CMK (cell line): ENCODE measurements at places on chromosomes 4 and X.

GRCh38 chrX:23797371-23798128, 14.6 kb downstream of the SAT1 start:
- DNase-seq: no peak

GRCh38 chrX:31147175-31147574, 75.3 kb upstream of the FTHL17 start:
- DNase-seq: no peak

GRCh38 chr4:122652379-122652778, 31.5 kb upstream of the IL21 start:
- peak; percentile 45 for DNase-seq

- no peak for DNase-seq
Observed at GRCh38 chr4:184641022-184641421, 8.2 kb downstream of the CASP3 start.

- no peak for DNase-seq
Observed at GRCh38 chr4:10506077-10506476, 48.9 kb upstream of the ZNF518B start.

DNA sequence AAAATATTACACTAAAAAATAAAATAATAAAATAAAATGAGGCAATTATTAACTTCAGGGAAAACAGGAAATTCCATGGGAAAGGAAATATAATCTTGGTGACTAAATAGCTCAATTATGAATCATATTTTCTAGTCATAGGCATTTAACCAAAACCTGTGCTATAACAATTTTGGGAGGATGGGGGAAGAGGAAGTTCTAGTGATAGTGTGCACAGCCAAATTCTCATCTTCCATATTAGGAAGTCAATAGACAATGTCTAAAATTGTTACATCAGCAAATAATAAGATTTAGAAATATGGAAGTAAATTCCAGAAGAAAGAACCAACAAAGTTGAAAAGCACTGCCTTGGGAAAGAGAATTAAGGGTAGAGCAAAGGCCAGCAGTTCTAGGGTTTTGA, 2.8 kb downstream of the AWAT2 start:
- DNase-seq: no peak

- DNase-seq: no peak
Observed at GRCh38 chr4:21991562-21991961, 43.0 kb upstream of the KCNIP4 start.

DNA sequence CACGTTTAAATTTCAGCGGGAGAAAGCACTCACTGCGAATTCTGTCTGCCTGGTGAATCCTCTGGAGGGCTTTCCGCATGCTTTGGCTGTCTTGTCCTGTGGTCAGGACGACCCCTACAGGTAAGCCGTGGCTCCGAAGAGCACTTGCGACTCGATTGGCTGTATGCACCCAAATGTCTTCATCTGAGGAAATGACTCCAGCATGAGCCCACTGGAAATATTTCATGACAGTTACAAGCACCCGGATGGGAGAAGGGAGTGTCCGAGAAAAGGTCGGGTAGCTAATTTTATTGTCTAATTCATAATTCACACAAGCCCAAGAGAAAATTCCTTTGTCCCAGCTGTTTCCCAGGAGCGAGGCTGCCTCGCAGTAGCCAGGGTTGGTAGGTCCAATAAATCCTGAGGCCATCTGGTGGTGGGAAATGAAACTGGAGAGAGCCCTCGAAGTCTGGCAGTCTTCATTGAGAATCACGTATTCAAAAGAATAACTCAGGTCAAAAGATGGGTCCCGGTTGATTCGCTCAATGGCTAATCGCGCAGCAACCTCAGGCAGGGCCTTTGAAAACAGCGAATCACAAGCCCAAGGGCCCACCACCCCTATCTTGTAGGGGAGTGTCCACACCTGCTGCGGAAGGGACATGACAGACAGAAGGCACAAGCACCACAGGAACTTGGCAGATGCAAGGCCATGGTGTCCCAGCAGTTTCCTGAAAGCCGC, 6.6 kb downstream of the GUCY2F start:
- no peak for DNase-seq
